Dorsolateral prefrontal cortex (tissue), 122 donors: ENCODE measurements at places on chromosomes 1 and 21.

DNA sequence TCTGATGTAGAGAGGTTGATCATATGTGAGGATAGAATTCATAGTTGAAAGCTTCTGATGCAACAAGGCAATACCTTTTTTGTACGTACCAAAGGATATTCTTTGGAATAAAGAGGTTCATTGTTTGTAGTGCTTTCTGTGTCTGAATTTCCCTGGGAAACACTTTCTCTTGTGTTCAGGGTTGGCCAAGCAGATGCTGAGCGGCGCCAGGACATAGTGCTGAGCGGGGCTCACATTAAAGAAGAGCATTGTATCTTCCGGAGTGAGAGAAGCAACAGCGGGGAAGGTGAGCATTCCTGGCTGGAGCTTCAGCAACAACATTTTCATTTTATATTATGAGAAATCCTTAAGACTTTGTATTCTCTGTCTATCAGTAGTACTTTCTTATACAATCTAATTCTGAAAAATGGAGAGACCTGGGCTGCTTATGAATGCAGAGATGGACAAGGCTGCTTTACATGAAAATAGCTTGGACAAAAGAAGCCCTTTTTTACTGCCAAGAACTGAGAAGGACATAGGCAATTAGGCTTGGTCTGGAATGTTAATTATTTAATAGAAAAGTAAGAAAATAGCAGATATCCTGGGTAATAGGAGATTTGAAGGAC, 85.2 kb downstream of the KIF1B start:
- DNase-seq, result peak; percentile 60

DNA sequence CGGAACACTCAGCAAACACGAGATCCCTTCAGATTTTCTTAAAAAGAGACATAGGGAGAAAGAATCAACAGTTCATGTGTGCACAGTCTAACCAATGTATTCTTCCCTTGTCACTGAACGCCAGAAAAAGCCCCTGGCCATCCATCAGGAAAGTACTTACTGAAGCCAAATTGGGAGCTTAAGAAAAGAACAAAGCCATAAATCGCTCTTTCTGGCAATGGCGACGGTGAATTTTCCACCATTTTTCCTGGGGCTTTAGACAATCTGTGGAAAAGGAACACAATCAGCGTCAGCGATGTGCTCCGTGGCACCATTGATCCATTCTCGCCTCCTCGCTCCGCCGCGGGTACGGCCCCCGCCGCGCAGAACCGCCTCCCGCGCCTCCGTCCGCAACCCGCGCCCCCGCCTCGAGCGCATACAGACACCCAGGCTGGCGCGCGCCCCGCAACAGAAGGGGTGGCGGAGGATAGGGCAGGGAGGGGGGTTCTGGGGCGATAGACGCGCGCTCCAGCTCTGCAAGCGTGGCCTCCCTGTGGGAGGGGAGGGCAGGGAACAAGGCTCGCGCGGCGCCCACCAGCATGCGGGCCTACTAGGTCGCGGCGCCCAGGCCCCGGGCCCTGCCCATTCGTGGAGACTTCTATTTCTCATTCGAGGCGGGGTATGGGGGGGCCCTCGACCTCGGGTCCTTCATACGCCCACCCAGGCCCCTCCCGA, 440 bp downstream of the PIGP start:
- DNase-seq, result peak; percentile 94

DNA sequence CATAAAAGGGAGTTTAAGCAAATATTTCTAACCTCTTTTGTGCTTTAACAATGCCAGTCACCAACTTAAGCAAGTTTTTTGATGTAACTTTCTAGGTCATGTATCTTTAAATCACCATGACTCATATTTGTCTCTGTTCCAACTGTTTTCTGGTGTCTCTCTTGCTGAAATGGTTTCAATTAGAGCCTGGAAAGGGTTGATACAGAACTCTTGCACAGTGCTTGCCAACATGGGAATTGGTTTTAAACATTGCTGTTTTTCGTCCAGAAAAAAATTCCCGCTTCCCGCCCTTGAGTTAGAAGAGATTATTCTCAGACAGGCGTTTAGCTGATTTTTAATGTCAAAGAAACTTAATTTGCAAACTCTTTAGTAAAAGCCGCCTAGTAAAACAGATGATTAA, 46.4 kb upstream of the SLC22A15 start:
- no peak for DNase-seq

DNA sequence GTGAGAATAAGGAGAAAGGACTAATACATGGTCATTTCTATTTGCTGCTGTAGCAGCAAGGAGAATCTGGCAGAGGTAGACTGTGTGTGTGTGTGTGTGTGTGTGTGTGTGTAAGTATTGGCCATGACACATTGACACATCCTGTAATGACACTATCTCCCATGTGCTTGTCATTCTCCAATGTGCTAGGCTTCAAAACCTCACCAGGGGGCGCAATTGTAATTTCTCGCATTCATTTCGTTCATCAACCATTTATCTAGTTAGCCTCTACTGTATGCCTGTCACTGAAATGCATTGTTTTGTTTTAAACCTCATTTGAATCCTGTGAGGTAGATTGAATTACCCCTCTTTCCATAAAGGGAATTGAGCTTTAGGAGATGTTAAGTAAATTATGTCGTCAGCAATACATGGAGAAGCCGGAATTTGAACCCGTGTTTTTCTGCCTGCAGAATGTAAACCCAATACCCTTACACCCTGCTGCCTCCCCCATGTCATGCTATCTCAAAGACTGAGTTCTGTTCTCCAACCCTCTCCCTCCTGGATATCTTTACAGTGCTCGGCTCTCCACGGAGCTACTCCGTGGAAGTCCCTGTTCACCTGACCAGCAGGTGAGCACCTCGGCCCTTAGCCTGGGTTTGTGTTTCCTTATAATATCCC, 100.8 kb downstream of the UCK2 start:
- peak; percentile 64 for DNase-seq

DNA sequence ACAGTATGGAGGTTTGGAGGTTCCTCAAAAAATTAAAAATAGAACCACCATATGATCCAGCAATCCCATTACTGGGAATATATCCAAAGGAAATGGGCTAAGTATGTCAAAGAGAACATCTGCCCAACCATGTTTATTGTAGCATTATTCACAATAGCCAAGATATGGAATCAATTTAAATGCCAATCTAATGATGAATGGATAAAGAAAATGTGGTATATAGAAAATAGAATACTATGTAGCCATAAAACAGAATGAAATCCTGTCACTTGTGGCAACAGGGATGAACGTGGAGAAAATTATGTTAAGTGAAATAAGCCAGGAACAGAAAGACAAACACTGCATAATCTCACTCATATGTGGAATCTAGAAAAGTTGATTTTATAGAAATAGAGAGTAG, 201.7 kb upstream of the AJAP1 start:
- no peak for DNase-seq

DNA sequence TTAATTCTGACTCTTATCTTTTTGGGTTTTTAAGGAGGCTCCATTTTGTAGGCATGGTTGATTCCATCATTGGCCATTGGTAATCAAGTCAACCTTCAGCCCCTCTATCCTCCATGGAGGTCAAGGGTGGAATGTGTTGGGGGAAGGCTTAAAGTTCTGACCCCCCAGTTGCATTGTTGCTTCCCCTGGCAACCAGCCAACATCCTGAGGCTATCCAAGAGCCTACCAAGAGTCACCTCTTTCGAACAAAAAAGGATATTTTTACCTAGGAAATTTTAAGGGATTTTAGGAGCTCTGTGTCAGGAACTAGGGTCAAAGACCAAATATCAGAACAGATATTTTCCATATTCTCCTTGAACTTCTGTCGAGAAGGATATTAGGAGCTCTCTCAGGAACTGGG, 251.8 kb downstream of the RYR2 start:
- DNase-seq, result no peak

- DNase-seq, result no peak
Observed at GRCh38 chr21:31195334-31196015, 148.6 kb downstream of the TIAM1 start.

GRCh38 chr1:163410073-163410999, 88.6 kb downstream of the NUF2 start:
- DNase-seq, result peak; percentile 16

GRCh38 chr21:28936721-28937120, 56.0 kb downstream of the LTN1 start:
- DNase-seq, result no peak

- no peak for DNase-seq
Observed at GRCh38 chr1:37149296-37149695, 115.0 kb upstream of the GRIK3 start.

DNA sequence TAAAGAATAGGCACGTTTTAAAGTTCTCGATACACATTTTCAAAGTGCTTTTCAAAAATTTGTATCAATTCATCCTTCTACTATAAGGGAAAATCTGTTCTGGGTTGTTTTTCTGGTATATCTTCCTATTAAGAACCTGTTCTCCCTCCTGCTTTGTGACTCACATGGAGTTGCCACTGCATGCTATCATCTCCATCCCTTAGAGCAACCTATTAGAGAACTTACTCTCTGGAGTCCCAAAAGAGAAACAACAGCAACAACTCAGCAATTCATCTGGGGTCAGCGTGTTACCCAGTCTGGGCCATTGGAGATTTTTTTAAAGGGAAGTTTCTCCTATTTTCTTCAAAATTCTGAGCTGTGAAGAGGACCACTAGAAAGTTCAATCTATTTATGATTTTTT, 227.4 kb downstream of the HLX start:
- DNase-seq, result no peak

DNA sequence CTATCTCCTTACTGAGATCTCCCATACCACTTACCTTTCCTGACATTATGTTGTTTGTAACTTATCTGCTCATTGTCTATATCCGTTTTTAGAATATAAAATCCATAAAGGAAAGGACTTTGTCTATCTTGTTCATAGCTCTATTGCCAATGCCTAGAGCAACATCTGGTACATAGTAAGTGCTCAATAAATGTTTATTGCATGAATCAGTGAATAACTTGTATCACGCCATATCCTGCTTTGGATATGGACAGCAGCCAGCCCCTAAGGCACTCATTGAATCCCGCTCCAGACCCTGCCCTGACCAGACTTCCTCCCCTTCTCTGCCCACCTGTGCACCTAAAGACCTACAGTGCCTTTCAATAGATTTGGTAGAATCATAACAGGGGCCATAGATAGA, 298.1 kb upstream of the PLXNA2 start:
- no peak for DNase-seq

- DNase-seq, result no peak
Observed at GRCh38 chr1:87867626-87868025, 538.9 kb downstream of the LMO4 start.

- DNase-seq, result no peak
Observed at GRCh38 chr1:221683681-221684080, 58.2 kb downstream of the DUSP10 start.

DNA sequence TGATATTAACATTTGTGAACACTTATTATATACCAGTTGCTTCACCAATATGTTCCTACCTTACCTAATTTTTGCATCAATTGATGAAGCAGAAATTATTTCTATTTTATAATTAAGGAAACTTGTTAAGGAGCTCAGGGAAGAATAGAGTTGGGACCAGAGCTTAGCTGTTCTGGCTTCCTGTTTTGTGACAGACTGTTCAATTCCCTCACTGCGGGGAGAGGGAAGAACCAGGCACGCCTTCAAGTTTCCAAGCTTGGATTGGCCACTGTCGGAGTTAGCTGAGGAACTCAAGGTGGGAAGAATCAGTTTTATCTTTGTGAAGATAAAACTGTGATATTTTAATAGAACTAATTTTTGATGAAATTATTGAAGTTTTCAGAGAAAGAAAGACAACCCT, 142.3 kb upstream of the LMO4 start:
- no peak for DNase-seq

- no peak for DNase-seq
Observed at GRCh38 chr1:55584526-55585401, 369.6 kb upstream of the USP24 start.

DNA sequence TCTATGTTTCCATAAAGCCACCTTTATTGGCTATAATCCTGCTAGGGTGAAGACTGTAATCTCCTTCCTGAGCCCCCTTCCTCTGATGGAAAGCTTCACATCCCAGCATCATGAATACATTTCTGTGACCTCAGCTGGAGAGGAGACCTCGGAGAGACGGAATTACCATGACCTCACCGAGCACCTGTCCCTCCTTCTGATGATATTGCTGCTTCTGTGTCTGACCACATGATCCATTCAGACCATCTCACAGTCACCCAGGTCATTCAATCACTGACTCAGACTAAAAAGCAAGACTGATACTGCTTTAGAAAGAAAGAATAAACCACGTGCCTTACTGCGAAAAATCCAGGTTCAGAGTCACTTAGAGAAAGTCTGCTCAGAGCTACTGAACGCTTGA, 8.8 kb downstream of the KCND3 start:
- DNase-seq, result no peak

DNA sequence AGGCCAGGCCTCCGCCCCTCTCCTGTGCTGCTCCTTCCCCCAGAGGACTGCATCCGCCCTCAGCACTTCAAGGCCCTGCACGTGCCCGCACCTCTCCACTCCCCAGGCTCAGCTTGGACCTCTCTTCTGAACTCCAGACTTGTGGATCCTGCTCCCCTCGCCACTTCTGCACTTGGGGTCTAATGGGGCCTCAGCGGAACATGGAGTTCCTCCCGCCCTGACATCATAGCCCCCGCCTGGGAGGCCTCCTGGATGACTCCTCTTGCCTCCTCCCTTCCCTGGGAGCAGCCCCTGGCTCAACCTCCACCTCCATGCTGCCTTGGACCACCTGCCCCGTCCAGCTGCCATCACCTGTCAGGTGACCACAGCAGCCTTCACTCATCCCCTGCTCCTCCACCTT, 10.1 kb downstream of the OXCT2 start:
- no peak for DNase-seq

GRCh38 chr1:63984257-63984929, 210.6 kb downstream of the ROR1 start:
- no peak for DNase-seq

- DNase-seq, result no peak
Observed at GRCh38 chr21:26195708-26196107, 25.1 kb upstream of the APP start.

DNA sequence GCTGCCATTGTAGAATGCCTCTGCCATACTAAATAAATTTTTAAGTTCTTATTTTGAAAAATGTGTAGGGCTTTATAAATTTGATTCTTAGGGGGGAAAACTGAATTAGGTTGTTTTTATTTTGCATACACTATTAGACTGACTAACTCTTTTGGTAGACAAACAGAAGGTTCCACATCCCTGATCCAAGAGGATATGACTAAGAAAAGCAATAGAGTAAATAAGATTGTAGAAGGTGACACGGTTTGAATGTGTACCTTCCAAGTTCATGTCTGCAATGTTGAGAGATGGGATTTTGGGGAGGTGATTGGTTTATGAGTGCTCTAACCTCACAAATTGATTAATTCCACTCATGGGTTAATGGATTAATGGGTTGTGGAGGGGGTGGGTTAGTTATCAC, 127.9 kb downstream of the GLUL start:
- DNase-seq, result no peak

DNA sequence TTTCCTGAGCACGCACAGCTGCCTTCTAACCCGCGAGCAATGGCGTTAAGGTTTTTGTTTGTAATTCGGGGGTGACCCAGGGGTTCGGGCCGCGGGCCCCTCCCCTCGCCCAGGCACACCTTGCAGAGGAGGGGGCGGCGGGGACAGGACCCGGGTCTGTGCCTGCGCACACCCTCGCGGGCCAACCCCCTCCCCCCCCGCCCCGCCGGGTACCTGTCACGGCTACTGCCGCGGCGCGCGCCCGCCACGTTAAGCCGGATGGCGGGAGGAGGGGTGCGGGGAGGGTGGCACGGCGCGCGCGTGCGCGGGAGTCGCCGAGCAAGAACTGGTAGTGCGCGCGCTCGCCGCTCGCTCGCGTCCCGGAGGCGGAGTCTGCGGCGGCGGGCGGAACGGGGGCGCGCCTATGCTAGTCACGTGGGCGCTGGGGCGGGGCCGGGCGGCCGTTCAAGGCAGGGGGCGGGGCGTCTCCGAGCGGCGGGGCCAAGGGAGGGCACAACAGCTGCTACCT, at the start of gene TPTE:
Gene TPTE, plus strand, starts transcription at position 493 of the 508 bp plus-strand sequence. CDS start 17,141 bp downstream, outside the sequence.
- no peak for DNase-seq

GRCh38 chr1:19179597-19180264, 30.3 kb downstream of the UBR4 start:
- no peak for DNase-seq
